ENCODE measurements at places on chromosomes 7 and 10. TPM values are rescaled to one million over a fixed set of nuclear protein-coding genes. Genes with fewer than 3 reads are reported as not detected.

The HYCC1 gene
- total RNA-seq = 93.3 TPM

The UBE2H gene
- total RNA-seq = 64.7 TPM

The INSYN2A gene
- 0.55 TPM for total RNA-seq

The LFNG gene
- 0.43 TPM for total RNA-seq

The HGF gene
- total RNA-seq = 462 TPM

The KIF5B gene
- total RNA-seq = 128 TPM

The PAX4 gene
- not detected for total RNA-seq
